ENCODE measurements at places on chromosomes 12 and 14. TPM values are rescaled to one million over a fixed set of nuclear protein-coding genes. Genes with fewer than 3 reads are reported as not detected.

DNA sequence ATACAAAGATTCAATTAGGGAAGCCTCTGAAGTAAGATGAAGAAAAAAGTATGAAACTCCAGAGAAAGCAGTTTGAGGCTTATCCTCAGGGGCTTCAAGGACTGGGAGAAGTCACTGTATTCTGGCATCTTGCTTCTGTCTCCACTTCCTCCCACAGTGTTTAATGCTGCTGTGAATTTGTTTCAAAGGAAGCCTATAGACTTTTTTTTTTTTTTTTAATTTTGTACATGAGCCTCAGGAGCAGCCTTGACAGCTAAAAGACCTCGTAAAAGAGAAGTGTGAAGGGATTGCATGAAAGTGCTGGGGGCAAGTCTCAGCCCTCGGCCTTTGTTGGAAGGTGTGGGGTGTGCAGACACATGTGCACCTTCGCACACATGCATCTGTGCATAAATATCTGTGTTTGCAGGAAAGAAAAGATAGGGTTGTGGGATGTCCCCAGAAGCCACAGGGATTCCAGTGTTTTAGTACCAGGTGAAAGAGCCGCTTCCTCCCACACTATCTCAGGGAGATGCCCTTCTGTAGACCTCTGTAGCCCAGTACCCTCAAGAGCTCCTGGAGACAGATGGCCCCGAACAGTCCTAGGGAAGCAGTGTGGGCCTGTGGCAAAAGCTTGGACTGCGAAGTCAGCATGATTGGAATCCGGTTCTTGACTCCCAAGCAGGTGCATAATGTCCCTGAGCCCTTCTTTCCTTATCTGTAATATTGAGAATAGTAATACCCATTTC lies 193.5 kb upstream of the BCL2L14 start:
- no peak for DNase-seq

ACOT2 gene
- 35.3 TPM for total RNA-seq

DNA sequence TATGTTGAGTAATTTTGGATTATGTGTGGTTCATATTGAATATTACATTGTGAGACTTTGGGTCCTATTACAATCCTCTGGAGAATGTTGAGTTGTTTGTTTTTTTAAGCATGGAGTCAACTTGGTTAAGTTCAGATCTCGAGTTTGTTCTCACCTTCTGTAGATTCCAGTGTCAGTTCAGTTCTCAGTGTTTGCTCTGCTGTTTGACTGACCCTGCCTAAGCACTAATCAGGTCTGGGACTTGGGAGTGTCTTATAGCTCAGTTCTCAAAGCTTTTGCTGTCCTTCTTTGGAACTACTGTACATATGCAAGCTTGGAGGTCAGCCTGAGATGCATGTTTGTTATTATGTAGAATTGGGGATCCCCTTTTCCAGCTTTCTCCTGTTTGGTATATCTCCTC lies 63.1 kb downstream of the DIP2B start:
- peak; percentile 40 for DNase-seq

DNA sequence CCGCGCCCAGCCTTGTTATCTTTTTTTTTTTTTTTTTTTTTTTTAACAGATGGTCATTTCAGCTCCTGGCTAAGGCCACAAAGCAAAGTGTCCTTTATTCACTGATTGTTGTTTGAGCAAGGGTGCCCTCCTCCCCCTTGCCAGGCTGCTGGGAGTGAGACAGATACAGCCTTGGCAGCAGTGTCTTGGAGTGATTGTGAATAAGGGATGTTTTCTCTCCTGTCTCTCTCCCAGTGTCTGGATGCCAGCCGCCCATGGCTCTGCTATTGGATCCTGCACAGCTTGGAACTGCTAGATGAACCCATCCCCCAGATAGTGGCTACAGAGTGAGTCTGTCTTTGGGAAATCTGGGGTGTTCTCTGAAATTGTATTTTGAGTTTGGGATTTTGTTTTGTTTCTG lies 28.7 kb downstream of the FNTB start:
- DNase-seq = no peak

GRCh38 chr14:98162856-98163805 lies 1108.9 kb downstream of the BCL11B start:
- DNase-seq = no peak

- peak; percentile 70 for DNase-seq
These were observed 16.5 kb upstream of the IFT81 start for GRCh38 chr12:110107369-110108281.
